ENCODE measurements at places on chromosomes 3 and 15.

DNA sequence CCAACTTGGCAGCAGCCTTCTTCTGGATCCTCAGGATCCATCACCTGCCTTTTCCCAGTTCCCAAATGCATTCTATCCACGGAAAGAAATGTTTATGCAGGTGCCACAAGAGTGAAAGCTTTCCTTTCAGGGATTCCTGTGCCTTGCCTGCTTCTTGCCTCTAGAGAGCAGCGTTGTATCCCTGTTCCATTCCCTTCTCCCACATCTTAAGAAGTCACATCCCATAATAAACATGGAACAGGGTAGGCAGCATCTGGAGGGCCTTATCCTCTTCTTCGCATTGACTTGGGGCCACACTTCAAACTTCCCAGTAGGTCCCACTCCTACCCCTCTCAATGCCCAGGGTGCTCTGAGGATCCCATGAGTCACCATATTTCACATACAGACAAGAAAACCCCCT is 72.7 kb upstream of the DCLK3 start:
- DNase-seq = no peak

- DNase-seq = no peak
Measured at GRCh38 chr15:95598251-95598855, 732.1 kb upstream of the NR2F2 start.

- no peak for DNase-seq
Measured at GRCh38 chr3:56591262-56591661, 34.3 kb downstream of the CCDC66 start.

DNA sequence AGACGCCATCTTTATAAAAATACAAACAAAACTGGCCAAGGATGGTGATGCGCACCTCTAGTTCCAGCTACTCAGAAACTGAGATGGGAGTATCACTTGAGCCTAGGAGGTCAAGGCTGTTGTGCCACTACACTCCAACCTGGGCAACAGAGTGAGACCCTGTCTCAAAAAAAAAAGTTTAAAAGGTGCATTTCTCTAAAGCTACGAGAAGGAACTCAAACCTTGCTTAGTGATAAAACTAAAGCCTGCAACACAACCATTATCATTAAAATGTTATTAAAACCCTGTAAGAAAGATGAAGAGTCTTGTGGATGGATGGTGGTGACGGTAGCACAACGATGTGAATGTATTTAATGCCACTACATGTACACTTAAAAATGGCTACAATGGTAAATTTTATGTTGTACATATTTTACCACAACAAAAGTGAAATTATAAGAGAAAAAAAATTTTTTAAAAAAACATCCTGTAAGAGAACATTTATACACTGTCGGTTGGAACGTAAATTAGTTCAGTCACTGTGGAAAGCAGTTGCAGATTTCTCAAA is 3.1 kb downstream of the PLD1 start:
- DNase-seq = no peak

- no peak for DNase-seq
Measured at GRCh38 chr3:72145506-72146380, 360.8 kb upstream of the PROK2 start.

DNA sequence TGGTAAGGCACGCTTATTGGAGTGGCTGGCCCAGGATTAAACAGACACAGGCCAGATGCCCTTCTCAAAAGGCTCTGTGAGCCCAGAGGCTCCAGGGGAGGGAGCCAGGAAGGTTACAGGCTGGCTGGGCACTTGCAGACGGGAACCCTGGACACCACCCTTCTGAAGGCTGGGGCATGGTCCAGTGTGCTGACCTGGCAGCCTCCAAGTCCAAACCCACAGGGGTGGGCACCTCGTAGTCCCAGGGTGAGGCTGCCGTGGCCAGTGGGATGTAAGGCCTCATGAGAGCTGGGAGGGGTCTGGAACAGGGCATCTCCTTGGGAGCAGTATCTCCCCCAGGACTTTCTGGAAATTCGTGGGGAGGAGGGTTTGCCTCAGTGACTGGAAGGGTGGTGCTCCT is 19.6 kb downstream of the EFCC1 start:
- DNase-seq = no peak

- DNase-seq = no peak
Measured at GRCh38 chr3:43670635-43671522, 19.9 kb upstream of the ABHD5 start.

DNA sequence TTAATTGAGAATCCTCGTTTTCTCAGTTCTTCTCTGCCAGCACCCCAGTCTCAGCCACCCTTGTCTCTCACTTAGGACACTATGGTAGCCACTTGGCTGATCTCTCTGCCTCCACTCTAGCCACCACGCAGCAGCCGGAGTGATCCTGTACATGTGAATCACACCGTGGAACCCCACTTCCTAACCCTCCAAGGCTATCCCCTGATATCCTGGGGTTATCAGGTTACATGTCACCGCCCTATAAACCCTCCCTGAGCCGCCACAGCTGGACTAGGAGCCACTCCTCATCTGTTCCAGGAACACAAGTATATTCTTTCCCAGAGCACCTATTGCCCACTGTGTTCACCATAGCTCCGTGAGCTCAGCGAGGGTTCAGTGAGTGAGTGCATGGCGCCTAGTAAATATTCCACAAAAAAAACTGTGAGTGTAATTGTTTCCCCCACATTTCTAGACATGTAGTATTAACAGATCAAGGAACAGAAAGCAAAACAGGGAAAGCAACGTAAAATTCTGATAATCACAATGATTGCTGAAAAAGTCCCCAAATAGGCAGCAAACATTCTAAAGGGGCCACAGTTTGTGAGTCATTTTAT is 661 bp upstream of the PARP14 start:
- no peak for DNase-seq

DNA sequence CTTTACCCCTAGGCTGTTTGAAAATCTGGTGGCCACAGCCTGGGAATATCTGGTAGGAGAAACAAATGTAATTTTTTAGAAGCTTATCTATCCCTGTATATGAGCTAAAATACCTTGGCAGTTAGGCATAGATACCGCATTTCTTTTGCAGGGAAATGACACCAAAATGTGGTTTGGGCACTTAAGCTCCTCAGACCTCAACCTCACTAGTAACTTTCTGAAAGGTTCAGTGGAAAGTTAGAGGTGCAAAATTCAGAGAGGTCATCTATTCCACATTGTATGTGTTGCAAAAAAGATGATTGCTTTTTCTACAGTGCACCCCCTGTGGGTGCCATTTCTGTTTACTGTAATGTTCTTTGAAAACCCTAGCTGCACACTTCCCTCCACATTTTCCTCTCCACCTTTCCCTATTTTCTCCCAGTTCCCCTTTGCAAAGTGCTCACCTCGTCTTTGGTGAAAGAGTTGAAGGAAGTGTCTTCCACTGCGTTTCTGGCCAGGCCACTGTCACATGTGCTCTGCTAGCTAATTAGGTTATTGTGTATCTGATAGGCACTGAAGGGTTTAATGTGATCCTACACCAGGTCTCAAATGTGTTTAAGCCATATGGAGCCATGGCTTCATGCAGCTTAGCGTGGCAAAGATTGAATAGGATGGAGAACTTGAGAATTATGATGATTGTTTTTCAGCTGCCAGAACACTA is 1.3 kb downstream of the SACM1L start:
- DNase-seq = no peak

GRCh38 chr3:31692751-31693150 is 160.0 kb downstream of the STT3B start:
- DNase-seq = no peak

GRCh38 chr3:31227131-31227562 is 305.6 kb upstream of the STT3B start:
- DNase-seq = no peak

DNA sequence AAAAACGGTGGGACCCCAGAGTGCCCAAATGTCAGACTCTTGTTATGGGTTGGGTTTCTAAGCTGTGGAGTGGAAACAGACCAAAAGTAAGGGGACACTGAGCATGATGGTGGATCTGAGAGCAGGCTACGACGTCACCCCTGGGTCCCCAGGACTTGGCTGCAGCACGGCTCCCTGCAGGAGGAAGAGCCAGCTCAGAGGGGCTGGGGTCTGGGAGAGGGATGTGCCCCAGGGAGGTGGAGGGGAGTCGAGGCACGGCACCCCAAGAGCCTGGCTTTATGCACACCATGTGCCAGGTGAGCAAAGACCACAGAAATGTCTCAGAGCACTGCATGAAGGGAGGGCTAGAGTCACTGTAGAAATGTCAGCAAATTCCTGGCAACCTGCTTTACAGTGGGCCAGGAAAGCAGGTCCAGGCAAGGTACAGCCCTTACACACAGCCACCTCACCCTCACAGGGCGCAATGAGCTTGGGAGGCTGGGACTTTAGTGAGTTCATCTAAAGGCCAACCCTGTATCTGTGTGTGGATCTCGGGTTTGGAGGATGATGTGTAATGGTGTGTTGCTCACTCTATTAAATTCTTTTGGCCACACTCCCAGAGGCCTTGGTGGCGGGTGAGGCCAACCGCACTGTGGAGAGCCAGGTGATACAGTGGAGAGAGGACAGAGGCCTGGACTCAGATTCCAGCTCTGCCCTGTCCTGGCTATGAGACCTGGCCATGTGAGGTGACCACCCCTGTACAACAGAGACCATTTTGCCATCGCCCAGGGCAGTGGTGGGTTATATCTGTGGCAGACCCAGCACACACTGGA is 14.1 kb downstream of the CTSH start:
- DNase-seq = no peak

DNA sequence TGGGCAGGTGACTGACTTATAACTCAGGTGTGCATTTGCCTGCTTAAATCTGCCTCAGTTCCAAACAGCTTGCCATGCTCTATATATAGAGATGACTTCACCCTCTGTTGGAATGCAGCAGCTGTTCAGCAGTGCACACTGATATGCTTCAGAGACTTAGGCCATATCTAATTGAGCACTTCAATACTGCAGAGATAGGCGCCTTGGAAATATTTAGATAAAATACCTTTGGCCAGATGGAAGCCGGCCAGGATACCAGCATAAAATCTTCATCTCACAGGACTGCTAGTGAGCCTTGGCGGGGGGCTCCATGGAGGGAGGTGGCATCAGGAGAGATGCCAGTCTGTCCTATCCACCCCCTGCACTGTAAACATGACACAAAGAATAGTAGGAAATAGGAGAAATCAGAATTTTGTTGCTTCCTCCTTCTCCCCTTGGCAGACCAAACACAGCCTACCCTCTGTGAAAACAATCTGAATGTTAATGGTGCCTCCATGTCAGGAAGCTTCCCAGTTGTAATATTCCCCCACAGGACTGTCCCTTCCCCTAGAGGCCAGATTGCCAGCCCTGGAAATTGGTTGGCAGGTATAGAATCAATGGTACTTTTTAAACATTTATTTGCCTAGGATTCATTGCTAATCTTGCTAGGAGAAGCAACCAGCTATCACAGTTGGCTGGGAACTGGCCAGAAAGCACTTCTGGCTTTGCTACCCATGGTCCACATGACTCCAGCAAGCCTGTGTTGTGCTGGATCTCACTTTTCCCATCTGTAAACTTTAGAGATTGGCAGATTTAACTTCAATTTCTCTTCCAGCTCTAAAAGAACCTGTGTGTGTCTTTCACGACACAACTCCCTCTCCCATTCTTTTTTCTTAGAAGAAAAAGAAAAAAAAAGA is 215.5 kb upstream of the KCNMB2 start:
- no peak for DNase-seq

- DNase-seq = no peak
Measured at GRCh38 chr3:63654211-63654610, 1.7 kb downstream of the SNTN start.

- DNase-seq = no peak
Measured at GRCh38 chr3:50248387-50248786, 12.4 kb downstream of the GNAI2 start.

DNA sequence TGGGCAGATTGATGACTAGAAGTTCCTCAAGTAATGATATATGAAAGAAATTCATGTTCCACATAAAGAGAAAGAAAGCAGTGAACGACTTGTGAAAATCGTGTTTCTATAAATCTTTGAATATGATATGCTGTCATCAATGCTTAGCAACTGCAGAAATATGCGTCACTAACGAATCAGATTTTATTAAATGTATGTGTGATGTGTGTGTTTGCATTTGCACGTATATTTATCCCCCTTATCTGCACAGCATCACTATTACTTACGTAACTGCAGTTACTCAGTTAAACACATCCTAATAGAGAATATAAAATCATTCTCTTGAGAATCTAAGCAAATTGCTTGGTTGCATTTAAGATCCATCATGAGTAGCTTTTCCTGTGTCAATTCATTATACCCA is 468.6 kb downstream of the FGF12 start:
- DNase-seq = no peak

DNA sequence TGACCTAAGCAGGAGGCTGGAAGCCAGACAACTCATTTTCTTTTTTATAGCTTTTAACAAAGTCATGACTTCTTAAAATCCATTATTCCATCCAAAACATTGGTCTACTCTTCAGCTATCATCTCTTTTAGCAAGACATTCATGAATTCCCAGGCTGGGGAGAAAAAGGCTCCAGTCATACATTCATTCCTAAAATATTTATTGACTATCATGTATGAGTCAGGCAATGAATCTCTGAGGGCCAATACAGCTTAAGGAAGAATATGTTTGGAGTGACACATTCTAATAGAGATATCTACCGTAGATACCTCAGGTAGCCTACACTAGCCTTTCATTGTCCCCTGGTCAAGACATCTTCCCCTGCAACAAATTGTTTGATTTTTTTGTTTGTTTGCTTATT is 196.4 kb upstream of the NANOGP8 start:
- DNase-seq = no peak

- no peak for DNase-seq
Measured at GRCh38 chr15:90967206-90967605, 12.5 kb downstream of the RCCD1 start.

- DNase-seq = peak; percentile 10
Measured at GRCh38 chr3:151384741-151385174, at the start of gene P2RY12. TSS of gene P2RY12 (minus strand) at chr3:151384753. CDS start at chr3:151338845, 45,908 bp downstream.

GRCh38 chr3:32325927-32326326 is 65.7 kb upstream of the CMTM7 start:
- DNase-seq = no peak

DNA sequence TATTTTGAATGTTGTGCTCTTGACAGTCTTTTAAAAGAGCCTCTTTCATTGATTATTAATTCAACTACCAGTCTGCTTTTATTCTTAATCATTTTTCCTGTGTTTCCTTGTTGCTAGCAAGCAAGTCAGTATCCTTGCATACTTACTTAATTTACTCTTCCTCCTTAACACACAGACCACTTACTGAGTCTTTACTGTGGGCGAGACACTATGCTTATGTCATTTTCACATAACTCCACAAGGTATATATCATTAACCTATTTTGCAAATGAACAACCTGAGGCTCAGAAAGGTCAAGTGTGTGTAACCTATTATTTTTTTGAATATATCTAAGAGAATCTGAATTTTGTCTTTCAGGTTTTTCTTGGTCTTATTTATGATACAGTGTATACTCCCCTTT is 130.9 kb downstream of the WDR76 start:
- DNase-seq = no peak

- no peak for DNase-seq
Measured at GRCh38 chr3:38157595-38157994, 7.7 kb upstream of the OXSR1 start.

- DNase-seq = no peak
Measured at GRCh38 chr3:37949866-37950265, 40.7 kb upstream of the VILL start.

DNA sequence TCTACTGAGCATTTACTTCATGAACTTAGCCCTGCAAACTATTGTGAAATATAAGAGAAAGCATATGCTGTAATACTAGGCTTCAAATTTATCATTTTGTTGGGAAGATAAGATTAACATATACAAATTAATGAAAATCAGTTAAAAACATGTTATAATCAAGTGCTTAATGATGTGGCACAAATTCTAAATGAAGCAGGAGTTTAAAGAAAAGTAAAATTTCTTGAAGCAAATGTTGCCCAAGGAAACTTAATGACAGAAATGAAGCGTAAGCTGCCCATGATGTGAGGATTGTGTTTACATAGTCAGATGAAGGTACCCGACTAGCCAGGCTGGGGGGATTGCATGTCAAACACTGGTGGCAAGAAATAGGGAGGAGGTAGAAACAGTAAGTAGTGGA is 103.1 kb upstream of the GAP43 start:
- DNase-seq = no peak
